ENCODE measurements at places on chromosomes 16 and 17.

DNA sequence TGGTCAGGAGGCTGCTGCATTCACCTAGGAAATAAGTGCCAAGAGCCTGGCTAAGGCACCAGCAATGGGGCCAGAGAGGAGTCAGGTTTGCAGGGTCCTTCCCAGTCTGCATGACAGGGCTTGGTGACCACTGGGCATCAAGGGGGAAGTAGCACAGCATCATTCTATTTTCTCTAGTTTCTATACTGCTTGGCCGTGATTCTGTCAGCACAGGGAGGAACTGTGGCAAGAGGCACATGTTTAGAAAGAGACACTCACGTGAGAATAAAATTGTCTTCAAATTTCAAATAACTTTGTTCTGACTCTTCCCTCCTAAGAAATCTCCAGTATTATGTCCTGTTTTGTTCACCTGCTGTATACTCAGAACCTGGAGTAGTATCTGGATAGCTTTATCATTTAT, 37.8 kb downstream of the ERN1 start:
- DNase-seq: no peak

DNA sequence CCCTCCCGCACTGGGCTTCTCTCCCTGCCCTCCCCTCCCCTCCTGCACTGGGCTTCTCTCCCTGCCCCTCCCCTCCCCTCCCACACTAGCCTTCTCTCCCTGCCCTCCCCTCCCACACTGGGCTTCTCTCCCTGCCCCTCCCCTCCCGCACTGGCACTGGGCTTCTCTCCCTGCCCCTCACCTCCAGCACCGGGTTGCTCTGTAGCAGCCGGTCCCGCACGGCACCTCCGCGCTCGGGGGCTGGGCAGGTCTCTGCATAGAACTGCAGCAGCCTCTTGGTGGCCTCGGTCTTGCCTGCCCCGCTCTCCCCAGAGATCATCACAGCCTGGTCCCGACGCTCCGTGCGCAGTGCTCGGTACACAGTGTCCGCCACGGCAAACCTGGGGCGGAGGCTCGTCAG, 9.8 kb downstream of the MYO1C start:
- no peak for DNase-seq

GRCh38 chr16:50705436-50706110, 12.2 kb downstream of the NOD2 start:
- DNase-seq: no peak

- no peak for DNase-seq
These were observed 13.3 kb downstream of the MIS12 start for GRCh38 chr17:5499476-5500231.

GRCh38 chr16:59180083-59180476, 446.0 kb upstream of the GOT2 start:
- no peak for DNase-seq

DNA sequence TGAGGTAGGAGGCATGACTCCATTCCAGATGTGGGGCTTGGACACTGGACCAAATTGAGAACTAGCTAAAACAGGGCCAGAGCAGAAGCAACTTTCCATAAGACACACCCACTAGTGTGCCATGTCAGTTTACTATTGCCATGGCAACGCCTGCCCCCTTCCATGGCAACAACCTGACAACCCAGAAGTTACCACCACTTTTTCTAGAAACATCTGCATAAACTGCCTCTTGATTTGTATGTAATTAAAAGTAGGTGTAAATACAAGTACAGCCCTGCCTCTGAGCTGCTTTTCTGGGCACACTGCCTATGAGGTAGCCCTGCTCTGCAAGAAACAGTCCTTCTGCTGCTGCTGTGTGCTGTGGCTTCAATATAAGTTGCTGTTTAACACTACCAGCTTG, 19.5 kb upstream of the SCNN1B start:
- DNase-seq: no peak

DNA sequence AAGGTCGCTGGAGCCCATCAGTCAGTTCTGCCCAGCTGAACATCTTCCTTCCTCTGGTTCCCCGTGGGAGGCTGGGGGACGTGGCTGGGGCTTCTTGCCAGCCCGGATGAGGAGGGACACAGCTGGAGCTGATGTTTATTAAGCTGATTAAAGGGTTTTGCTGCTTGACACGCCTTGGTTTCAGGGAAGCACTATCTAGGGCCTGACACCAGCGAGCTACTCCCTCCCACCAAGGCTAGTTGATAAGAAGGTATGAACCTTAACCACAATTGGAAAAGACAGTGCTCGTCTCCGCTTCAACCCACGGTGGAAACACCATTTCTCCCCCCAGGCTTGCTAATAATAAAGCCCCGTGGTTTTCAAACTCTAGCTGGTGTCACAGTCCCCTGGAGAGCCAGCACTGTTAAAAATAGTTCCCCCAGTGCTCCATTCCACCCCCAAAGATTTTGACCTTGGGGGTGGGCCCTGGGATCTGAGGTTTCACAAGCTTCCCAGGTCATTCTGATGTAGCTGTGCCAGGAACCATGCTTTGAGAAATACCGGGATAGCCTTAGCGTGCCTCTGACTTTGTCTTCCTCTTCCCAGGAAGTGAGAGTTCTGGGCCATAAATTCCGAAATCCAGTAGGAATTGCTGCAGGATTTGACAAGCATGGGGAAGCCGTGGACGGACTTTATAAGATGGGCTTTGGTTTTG, 5.5 kb downstream of the DHODH start:
- no peak for DNase-seq

- no peak for DNase-seq
These were observed 62.3 kb downstream of the ELAC2 start for GRCh38 chr17:12955521-12955920.

DNA sequence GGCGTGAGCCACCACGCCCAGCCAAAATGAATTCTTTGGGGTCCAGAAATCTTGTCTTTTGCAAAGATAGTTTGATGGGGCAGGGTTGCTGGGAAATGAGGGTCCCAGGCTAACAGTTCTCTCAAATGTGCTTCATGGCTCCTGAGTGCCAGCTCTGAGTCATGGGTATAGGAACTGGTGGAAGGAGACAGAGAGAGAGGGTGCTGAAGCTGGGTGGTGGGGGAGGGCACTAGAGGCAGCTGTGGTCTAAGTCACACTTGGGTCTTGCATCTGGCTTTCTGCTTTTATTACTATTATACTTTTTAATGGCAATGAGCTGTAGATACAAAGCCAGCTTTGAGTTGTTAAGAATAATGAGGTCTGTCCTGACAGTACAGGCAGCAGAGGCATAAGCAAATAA, 54.6 kb downstream of the PRKCA start:
- no peak for DNase-seq

GRCh38 chr17:75791254-75791653, 6.6 kb downstream of the UNK start:
- no peak for DNase-seq
